ENCODE measurements at places on chromosomes 6 and 20.

- DNase-seq = no peak
Measured at GRCh38 chr6:28922004-28922820, 1.6 kb downstream of the TRIM27 start.

DNA sequence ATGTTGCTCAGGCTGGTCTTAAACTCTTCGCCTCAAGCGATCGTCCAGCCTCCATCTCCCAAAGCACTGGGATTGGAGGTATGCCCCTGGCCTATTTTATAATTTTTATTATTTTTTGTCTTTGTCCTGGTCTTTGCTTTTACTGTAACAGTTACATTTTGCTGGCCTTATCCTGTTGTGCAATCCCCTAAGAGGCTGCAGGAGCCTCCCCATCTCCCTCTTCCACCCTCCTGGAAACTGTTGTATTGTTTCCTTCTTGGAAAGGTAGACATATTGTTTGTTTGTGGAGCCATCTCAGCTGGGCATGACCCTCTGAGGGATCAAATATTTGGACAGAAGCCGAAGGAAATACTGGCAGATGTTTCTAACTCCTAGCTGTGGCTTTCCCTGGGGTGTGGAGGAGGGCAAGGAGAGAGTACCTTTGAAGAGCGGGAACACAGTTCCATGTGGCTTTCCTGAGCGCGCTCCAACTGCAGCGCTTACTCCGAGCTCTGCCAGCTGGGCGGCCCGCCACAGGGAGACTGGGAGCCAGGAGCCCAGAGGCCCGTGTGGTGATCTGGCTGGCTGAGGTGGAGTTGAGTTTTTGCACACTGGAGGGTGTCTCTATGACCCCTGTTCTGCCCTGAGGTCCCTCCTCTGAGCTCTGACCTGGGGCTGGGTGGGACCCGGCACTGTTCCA, 4.9 kb downstream of the MAPK13 start:
- DNase-seq = no peak

DNA sequence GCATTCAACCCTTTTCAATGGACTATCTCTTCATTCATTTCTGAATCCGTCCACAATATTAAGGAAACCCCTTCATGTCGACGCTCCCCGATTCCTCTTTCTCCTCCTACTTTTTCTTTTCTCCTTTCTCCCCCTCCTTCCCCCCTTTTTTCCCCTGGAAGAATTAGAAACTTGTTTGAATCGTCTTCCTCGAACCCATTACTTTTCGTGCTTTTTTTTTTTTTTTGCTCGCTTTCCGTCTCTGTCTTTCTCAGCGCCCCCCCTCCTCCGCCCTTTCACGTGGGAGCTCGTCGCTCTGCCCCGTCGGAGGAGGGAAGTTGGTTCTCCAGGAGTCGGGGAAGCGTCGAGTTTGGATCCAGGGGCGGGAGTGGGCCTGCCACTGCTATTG, 2.3 kb upstream of the NKX2-2 start:
- DNase-seq = no peak

- DNase-seq = no peak
Measured at GRCh38 chr6:41189967-41190366, 11.0 kb downstream of the TREML2 start.

GRCh38 chr20:17614812-17615644, 45.2 kb downstream of the DSTN start:
- DNase-seq = no peak

DNA sequence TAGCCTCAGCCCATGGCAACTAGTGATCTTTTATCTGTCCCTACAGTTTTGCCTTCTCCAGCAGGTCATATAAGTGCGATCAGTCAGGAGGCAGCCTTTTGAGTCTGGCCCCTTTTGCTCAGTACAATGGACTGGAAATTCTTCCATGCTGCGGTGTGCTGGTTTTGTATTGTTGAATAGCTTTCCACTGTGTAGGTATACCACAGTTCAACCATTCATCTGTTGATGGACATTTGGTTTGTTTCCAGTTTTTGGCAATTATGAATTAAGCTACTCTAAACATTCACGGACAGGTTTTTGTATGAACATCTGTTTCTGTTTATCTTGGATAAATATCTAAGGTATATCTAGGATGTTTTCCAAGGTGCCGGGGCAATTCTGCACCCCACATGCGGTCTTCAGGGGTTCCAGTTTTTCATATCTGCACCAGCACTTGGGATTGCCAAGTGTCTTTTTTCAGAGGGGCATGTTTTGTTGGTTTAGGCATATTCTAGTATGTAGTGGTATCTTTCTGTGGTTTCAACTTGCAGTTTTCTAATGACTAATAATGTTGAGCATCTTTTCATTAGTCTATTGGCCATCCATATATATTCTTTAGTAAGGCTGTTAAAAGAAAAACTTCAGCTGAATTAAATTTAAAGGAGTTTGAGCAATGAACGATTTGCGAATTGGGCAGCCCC, 141.0 kb downstream of the TFAP2C start:
- DNase-seq = no peak

DNA sequence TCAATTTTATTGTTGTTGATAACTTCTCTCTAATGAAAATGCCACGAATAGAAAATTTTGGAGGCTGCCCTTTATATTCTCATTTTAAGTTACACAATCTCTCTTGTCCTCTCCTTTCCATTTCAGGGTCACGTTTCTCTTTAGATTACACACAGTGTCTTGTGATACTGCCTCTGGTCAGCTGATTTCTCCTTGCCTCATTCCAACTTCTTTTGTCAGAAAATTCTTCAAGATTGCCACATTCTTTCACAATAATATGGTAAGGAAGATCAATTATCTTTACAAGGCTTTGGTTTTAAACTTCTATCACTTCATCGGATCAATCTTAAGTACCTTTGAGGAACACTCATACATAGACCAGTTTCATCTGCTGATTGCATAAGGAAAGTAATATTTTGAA, 370.3 kb downstream of the RFPL4B start:
- no peak for DNase-seq

GRCh38 chr6:153489479-153489878, 358.4 kb upstream of the RGS17 start:
- DNase-seq = no peak

- no peak for DNase-seq
Measured at GRCh38 chr20:61771805-61772350, 293.8 kb downstream of the TAF4 start.

- no peak for DNase-seq
Measured at GRCh38 chr6:26660000-26660361, 435 bp upstream of the ZNF322 start.

DNA sequence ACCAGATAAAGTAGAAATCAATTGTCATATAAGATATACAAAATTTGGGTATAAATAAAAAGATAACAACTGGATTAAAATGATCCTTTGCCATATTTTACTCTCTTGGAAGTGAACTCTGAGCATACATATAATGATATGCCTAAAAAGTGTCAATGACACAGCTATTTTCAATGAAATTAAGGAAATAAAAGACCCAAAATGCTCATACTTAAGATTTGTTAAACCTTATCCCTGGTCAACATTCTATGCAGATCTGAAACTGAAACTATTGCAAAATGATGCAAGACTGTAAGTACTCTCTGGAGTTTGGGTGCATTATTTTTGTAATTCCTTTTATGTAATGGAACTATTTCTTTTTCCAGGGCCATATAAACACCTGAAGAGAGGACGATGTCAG, 119.0 kb upstream of the SGK1 start:
- DNase-seq = no peak

- no peak for DNase-seq
Measured at GRCh38 chr6:116290799-116291198, 11.1 kb upstream of the TSPYL1 start.

DNA sequence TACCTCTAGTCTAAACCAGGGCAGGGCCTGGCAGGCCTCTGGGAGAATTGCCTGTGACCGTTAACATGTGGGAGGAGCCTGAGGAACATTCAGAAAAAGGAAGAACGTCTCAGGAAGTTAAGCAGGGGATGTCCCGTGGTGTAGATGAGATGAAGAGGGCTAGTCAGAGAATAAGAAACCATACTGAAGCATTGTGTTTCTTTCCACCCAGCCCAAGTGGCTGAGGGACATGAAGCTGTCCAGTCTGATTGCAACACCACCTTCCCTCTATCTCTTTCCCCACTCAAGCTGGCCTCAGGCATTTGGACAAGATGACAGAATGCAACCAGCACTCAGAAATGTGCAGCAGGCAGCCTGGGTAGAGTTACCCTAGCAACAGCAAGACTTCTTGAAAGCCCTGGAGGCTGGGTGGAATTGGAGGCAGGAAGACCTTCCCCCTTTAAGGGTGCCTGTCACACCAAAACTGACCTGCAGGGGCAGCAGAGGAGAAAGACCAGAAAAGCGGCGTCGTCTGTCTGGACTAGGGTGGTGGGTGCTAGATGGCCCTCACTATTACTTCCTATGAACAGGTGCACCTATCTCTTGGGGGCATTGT, 186.1 kb downstream of the UNC5CL start:
- DNase-seq = no peak

DNA sequence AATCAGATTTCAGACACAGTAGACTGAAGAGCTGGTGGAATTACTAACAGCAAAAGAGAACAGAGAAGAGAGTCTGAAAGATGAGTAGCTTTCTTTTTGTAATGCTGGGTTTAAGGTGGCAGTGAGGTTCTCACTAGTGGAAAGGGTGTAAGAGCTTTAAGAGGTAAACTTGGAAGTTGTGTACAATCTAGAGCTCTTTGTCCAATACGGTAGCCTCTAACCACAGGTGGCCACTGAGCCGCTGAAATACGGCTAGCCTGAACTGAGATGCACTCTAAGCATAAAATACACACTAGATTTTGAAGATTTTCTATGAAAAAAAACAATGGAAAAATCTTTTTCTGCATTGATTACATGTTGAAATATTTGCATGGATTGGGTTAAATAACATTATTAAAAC, 4.0 kb downstream of the ELOVL2 start:
- no peak for DNase-seq

GRCh38 chr20:59993736-59994430, 35.7 kb downstream of the CDH26 start:
- no peak for DNase-seq

DNA sequence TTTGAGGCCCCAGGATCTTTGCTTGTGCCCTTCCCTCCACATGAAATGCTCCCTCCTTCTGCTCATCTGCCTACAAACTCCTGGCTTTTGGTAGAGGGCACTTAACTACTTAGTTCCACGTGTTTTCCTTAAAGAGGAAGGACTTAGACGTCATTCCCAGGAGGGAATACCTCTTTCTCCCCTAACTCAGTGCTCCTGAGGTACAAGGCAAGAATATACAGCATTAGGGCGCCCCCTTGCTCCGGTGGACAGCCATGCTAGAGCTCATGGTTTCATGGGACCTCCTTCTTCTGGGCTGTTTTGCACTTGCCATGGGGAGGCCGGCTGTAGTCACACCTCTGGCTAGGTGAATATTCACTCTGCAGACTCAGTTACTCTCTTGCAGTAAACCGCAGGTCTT, 93.8 kb upstream of the LY86 start:
- peak; percentile 80 for DNase-seq

DNA sequence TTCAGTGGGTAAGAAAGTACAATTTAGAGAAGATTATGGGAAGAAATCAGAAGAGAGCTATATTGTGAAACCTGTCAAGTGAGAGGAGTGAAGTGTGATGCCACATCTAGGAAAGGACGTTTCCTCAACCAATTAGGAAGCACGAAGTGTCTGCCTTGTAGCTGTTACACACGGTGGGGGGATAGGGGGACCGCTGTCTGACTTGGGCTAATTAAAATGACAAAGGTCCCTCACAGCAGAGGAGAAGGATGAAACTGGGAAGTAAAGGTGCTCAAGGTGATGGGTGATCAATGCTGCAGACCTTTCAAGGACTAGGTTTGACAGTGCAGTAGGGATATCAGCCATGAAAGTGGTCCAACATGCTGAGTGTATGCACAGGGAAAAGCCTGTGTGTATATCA, 181.1 kb upstream of the PRSS16 start:
- DNase-seq = no peak

GRCh38 chr6:74134327-74134726, 438.3 kb downstream of the CD109 start:
- no peak for DNase-seq

- no peak for DNase-seq
Measured at GRCh38 chr6:155419161-155419560, 36.5 kb downstream of the NOX3 start.

- peak; percentile 80 for DNase-seq
Measured at GRCh38 chr6:5968817-5969734, 37.6 kb downstream of the NRN1 start.

- DNase-seq = no peak
Measured at GRCh38 chr20:14741616-14742015, 404.2 kb upstream of the FLRT3 start.

Measured in Right ventricle myocardium superior (tissue), 1 donor.